ENCODE measurements at places on chromosomes 7 and 10.

DNA sequence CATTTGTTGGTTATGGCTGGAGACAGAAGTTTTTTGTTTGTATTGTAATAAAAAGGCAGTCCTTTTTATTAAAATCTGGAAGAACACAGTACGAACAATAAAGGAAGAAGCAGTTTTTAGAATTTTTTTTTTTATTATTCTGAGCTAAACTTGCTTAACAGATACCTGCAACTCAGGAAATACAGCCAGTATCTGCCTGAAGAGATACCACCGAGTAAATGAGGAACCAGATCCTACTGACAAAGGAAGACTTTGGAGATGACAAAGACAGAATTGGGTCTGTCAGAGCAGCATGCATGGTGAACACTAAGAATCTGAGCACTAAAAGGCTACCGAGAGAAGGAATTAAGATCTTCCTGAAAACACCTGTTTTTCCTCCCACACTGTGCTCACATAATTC, 1335.9 kb upstream of the SORCS1 start:
- H3K4me3 ChIP-seq, result no peak overlapping the region
- no peak overlapping the region for H3K27ac ChIP-seq
- no peaks in the 10 kb centered on the region for H3K36me3 ChIP-seq
- H3K27me3 ChIP-seq, result no peaks in the 10 kb centered on the region

DNA sequence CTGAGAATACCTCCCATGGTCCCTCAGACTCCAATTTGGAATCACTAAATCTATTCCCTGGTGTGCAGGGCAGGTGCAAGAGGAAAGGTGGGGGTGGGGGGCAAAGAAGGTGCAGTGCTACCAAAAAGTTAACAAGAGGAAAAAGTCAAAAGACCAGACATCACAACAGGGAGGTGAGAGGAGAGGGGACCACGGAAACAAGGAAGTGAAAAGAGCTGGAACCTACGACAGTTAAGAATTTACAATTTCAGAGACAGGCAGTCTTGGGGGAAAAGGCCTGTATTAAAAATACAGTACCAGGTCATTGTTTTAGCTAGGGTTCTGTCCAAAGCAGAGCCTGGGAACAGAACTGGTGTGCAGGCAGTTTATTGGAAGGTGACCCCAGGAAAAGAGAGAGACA, 14.6 kb downstream of the ITGB1 start:
- DNase-seq, result no peak
- no peak overlapping the region for H3K27ac ChIP-seq
- no peaks in the 10 kb centered on the region for H3K36me3 ChIP-seq
- no peak overlapping the region for H3K4me3 ChIP-seq

DNA sequence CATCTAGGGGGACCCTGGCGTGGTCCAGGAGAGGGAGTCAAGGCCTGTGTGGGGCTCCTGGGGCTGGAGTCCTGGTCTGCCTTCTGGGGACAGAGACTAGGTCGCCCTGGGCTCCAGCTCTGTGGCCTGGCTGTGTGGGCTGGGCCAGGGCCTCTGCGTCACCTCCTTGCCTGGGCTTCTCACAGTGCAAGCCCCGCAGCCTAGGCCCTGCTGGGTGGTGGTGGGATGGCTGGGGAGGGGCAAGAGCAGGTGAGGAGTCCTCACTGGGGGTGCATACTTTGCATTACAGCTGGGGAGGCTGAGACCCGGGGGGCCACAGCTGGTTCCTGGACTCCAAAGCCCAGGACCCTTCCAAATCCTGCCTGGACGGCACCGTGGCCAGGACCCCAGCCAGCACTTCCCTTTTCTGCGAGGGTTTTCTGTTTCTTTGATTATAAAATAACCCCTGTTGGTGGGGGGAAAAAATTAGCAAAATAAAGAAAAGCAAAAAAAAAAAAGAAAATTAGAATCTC, 23.5 kb downstream of the PWWP2B start:
- H3K27ac ChIP-seq, result peak overlapping the region; percentile 87
- H3K36me3 ChIP-seq, result no peaks in the 10 kb centered on the region
- H3K27me3 ChIP-seq, result no peaks in the 10 kb centered on the region
- no peak overlapping the region for H3K4me3 ChIP-seq

- no peaks in the 10 kb centered on the region for H3K27me3 ChIP-seq
- H3K4me3 ChIP-seq, result no peak overlapping the region
- no peak overlapping the region for H3K27ac ChIP-seq
- no peaks in the 10 kb centered on the region for H3K36me3 ChIP-seq
These were observed 44.6 kb downstream of the MTERF1 start for GRCh38 chr7:91835826-91836368.

- H3K27ac ChIP-seq, result no peak overlapping the region
- H3K27me3 ChIP-seq, result no peaks in the 10 kb centered on the region
- H3K36me3 ChIP-seq, result no peaks in the 10 kb centered on the region
- H3K4me1 ChIP-seq, result peaks cover 35% of the 10 kb centered on the region
- no peak overlapping the region for H3K4me3 ChIP-seq
- no peak for DNase-seq
These were observed 43.0 kb downstream of the SHOC2 start for GRCh38 chr10:110962443-110962842.

GRCh38 chr7:74412603-74413002, 41.1 kb upstream of the GTF2IRD1 start:
- H3K27me3 ChIP-seq, result no peaks in the 10 kb centered on the region
- no peak overlapping the region for H3K27ac ChIP-seq
- H3K36me3 ChIP-seq, result no peaks in the 10 kb centered on the region

DNA sequence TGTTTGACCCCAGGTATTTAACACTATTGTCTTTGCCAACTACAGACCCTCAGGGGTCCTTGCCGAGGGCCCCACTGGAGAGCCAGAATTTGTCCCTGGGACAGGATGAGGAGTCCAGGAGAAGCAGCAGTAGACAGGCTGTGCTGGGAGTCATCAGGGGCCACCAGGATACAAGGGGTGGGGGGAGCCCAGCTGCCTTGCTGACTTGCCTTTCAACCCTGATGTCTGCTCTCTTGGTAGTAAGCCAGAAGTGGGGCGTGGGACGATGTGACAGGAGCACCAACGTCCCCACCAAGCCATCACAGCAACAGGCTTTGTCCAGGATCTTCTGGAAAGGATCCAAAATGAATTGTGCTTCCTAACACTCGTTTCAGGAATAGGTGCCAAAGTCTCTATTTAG, 62.4 kb upstream of the CDCA7L start:
- H3K27ac ChIP-seq, result no peak overlapping the region
- DNase-seq, result no peak
- H3K4me1 ChIP-seq, result no peaks in the 10 kb centered on the region
- H3K36me3 ChIP-seq, result no peaks in the 10 kb centered on the region
- no peak overlapping the region for H3K4me3 ChIP-seq

DNA sequence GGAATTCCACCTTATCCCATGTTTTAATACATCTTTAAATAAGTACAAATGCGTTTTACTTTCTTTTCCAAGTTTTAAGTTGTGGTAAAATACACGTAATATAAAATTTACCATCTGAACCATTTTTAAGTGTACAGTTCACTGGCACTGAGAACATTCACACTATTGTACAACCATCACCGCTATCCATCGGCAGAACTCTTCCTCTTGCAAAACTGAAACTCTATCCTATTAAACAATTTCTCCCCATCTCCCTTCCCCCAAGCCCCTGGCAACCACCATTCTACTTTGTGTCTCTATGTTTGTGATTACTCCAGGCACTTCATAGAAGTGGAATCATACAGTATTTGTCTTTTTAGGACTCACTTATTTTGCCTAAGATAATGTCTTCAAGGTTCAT, 33.8 kb downstream of the HIP1 start:
- H3K4me1 ChIP-seq, result no peaks in the 10 kb centered on the region
- DNase-seq, result no peak
- no peak overlapping the region for H3K27ac ChIP-seq
- no peaks in the 10 kb centered on the region for H3K27me3 ChIP-seq

- H3K4me3 ChIP-seq, result no peak overlapping the region
- no peaks in the 10 kb centered on the region for H3K36me3 ChIP-seq
- no peak overlapping the region for H3K27ac ChIP-seq
- no peak for DNase-seq
- peaks cover 6% of the 10 kb centered on the region for H3K4me1 ChIP-seq
These were observed 14.3 kb downstream of the HKDC1 start for GRCh38 chr10:69234447-69234846.

DNA sequence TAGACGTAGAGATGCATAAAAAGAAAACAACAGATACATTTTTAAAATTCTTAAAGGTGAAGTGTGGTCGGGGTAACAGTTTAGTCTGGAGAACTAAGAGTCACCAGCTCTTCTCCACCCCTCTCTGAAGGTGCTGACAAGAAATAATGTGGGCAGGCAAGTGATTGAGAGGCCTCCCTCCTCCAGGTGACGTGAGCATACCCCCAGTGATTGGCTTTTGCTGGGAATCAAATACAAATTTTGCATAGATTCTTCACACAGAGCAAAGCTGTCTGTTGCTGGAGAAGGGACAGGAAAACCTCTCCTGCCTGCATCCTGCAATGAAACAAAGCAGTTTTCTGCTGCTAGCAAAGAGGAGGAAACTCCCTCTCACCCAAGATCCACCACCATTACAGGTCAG, 115.0 kb downstream of the DGKB start:
- no peak overlapping the region for H3K27ac ChIP-seq
- H3K4me1 ChIP-seq, result no peaks in the 10 kb centered on the region
- H3K27me3 ChIP-seq, result no peaks in the 10 kb centered on the region

- H3K4me1 ChIP-seq, result peaks cover 35% of the 10 kb centered on the region
- no peak for DNase-seq
- no peaks in the 10 kb centered on the region for H3K36me3 ChIP-seq
- peak overlapping the region; percentile 50 for H3K4me3 ChIP-seq
- H3K27ac ChIP-seq, result no peak overlapping the region
These were observed 1.6 kb downstream of the FZD8 start for GRCh38 chr10:35640474-35640873.

GRCh38 chr7:27187475-27188385, 2.7 kb upstream of the HOXA11 start:
- peaks cover 62% of the 10 kb centered on the region for H3K4me1 ChIP-seq
- no peaks in the 10 kb centered on the region for H3K27me3 ChIP-seq
- H3K36me3 ChIP-seq, result no peaks in the 10 kb centered on the region
- no peak for DNase-seq
- H3K4me3 ChIP-seq, result peak overlapping the region; percentile 88

DNA sequence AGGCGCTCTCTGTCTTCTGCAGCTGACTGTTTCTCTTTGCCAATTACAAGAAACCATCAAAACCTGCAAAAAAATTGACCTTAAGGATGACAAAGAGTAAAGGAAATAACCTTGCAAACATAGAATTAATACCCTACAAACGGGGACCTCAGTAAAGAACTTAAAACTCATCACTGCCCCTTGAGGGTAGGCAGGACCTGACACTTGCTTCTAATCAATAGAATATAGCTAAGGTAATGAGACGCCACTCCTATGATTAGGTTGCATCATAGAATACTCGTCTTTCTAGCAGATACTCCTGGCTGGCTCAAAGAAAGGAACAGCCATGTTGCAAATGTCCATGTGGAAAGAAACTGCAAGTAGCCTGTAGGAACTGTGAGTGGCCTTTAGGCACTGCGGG, 140.0 kb downstream of the XPNPEP1 start:
- no peaks in the 10 kb centered on the region for H3K27me3 ChIP-seq
- H3K4me1 ChIP-seq, result no peaks in the 10 kb centered on the region
- no peak overlapping the region for H3K4me3 ChIP-seq
- H3K27ac ChIP-seq, result no peak overlapping the region

DNA sequence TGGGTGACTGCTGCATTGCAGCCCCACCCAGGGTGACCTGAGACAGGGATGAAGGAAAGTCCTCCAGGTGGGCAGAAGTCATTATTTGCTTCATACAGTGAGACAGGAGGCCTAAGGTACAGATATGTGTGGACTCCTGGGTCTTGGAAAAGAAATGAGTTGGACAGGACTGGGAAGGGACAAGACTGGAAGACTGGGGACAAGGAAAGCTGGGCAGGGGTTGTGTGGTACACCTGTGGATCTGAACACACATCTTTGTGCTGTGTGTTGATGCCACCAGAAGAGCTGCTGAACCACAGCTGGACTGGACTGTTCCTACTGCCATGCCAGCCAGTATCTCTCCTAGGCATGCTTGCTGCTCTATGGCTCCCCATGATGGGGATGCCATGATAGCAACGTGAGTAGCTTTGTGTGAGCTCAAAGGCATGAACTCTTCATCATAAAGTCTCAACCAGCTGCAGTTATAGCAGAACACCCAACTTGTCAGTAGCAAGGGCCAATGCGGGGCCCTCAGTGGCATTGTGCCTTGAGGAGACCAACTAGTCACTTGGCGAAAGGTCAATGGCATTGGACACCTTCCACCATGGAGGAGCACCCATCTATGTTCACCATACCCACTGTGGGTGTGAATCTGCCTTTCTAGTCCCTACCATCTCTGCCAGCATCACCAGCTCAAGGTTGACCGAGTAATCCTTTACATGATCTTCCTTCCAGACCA, 76.0 kb upstream of the GRB10 start:
- H3K4me3 ChIP-seq, result no peak overlapping the region
- no peaks in the 10 kb centered on the region for H3K36me3 ChIP-seq
- H3K4me1 ChIP-seq, result no peaks in the 10 kb centered on the region
- peak; percentile 58 for DNase-seq

GRCh38 chr10:43160921-43161255, 22.6 kb downstream of the CSGALNACT2 start:
- no peak for DNase-seq
- no peaks in the 10 kb centered on the region for H3K27me3 ChIP-seq
- H3K36me3 ChIP-seq, result no peaks in the 10 kb centered on the region

DNA sequence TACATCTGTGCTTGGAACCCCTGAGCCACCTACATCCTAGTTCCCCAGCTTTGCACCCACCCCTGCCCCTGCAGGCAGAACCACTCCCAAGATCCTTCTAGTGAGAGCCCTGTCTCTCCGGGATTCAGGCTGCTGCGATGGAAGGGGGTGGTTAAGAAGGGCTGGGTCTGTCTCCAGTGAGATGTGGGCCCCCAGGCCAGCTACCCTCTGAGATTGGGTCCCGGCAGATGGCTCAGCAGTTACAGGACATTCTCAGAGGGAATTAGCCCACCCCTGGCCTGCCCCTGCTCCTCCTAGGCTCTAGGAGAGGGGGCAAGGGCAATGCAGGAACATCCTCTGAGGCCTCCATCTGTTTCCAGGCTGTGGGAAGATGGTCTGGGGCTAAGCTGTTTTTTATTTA, 27.7 kb downstream of the SLC29A3 start:
- H3K27ac ChIP-seq, result no peak overlapping the region
- no peaks in the 10 kb centered on the region for H3K4me1 ChIP-seq
- DNase-seq, result no peak
- H3K4me3 ChIP-seq, result no peak overlapping the region
- H3K27me3 ChIP-seq, result no peaks in the 10 kb centered on the region
- no peaks in the 10 kb centered on the region for H3K36me3 ChIP-seq

DNA sequence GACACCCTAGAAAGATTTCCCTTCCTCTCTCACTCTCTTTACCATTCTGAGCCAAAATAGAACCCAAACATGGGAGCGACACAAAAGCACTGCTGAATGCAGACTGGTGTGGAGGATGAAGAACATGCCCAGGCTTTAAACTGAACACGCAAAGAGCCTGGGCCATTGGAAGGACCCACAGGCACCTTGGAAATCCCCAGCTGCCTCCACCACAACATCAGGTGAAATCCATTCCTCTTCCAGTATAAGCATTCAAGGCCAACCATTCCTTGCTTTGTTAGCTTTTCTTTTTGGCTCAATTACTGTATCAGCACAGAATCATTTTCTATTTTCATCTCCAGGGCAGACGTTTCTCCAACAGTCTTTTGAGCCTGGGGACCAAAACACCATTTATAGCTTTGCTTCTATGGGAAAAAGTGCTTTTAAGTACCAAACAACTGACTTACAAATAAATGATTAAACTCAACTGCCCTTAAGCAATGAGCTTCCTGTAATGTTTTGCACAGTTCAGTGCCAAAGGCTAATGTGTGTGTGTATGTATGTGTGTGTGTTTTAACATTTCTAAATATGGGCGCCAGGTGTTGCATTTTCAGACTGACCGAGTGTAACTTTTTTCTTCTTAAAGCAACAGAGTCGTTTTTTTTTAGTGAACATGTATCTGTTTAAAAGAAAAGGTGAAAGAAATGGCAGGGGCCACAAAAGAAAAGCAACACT, 16.2 kb upstream of the BLNK start:
- H3K4me1 ChIP-seq, result peaks cover 3% of the 10 kb centered on the region
- no peaks in the 10 kb centered on the region for H3K36me3 ChIP-seq
- H3K27me3 ChIP-seq, result no peaks in the 10 kb centered on the region
- no peak overlapping the region for H3K27ac ChIP-seq
- DNase-seq, result peak; percentile 52

All from vagina (tissue), 2 donors.